CD4-positive, alpha-beta T cell treated with Interleukin-4 for 1 hour (primary cell): ENCODE measurements at places on chromosomes 7 and 10.
A peak's percentile ranks its signal among the peaks of the same experiment; 100 is the strongest.

DNA sequence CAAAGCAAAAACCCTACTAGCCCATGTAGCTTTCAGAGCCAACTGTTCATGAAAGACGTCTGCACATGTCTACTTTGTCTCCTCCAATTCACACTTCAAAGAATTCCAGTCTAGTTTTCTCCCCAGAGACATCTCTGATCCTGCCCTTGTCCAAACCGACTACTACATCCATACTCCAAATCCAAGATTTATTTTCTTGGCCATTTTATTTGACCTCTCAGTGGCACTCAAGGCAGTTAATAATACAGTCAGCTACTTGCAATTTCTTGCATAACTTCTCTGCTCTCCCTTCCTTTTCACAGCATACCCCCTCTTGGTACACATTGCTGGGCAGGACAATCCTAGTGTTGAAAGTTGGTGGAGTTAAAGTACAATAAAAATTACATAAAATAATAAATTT lies 170.9 kb upstream of the INHBA start:
- DNase-seq: no peak

- no peak for DNase-seq
Observed at GRCh38 chr7:105829681-105830322, 46.6 kb downstream of the ATXN7L1 start.

GRCh38 chr10:74433993-74434392 lies 283.0 kb downstream of the ADK start:
- no peak for DNase-seq

GRCh38 chr7:15985587-15986384 lies 299.3 kb upstream of the MEOX2 start:
- DNase-seq: no peak

- DNase-seq: no peak
Observed at GRCh38 chr7:47611045-47611511, 29.2 kb upstream of the TNS3 start.

DNA sequence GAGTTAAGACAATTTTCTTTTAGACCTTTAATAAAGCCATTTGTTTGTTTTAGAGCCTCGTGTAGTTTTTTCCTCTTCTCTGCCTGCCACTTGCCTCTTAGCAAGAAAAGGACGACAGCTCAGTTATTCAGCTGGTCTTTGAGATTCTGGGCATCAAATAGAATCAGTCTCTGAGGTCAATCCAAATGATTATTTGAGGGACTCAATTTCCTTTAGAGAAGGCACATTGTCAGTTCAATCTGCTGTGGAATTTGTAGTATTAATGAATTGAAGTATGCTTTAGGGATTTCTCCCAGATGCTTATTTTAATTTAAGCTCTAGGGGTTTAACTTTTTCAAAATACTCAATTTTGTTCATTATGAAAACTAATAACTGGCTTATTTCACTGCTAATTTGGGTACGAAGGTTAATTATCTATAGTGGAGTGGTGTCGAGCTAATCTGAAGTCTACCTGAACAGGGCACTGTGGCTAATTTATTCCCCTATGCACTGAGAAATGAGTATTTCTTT lies 841.2 kb upstream of the AUTS2 start:
- DNase-seq: no peak

DNA sequence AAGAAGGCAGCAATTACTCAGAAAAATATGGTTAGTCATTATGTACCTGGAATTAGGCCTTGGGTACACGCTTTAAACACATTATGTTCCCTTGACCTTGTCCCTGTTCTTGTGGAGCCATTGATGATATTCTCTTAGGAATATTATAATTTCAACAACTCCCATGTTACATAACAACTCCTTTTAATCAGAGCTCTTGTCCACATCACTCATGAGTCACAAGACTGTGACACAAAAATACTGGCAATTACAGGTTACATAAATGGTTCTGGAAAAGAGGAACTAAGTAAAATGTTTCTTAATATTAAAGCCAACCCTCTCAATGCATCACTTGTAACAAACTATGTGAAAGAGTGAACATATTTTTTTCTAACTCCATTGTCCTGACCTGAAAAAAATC lies 143.8 kb upstream of the PCLO start:
- DNase-seq: no peak

DNA sequence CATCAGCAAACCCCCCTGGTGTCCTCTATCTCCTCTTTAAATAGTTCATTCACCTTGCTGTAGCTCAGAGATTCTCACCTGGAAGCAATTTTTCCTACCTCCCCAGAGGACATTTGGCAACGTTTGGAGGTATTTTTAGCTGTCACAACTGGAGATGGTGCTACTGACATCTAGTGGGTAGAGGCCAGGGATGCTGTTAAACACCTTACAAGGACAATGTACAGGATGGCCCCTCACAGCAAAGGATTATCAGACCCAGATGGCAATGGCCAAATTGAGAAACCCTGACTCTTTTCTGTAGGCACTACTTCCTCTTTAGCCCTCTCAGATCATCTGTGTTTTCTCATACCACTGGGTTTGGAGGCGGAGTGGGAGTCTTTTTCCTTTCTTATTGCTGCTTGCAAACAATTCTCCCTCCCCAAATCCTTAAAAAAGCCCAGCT lies 13.2 kb upstream of the TRA2A start:
- peak; percentile 21 for DNase-seq

- no peak for DNase-seq
Observed at GRCh38 chr10:86721232-86721631, 35.2 kb upstream of the BMPR1A start.

- DNase-seq: no peak
Observed at GRCh38 chr7:4806983-4807597, 31.7 kb downstream of the AP5Z1 start.

- DNase-seq: no peak
Observed at GRCh38 chr7:39421251-39421650, 145.0 kb upstream of the YAE1 start.

GRCh38 chr10:104327745-104328645 lies 10.3 kb downstream of the ITPRIP start:
- no peak for DNase-seq

DNA sequence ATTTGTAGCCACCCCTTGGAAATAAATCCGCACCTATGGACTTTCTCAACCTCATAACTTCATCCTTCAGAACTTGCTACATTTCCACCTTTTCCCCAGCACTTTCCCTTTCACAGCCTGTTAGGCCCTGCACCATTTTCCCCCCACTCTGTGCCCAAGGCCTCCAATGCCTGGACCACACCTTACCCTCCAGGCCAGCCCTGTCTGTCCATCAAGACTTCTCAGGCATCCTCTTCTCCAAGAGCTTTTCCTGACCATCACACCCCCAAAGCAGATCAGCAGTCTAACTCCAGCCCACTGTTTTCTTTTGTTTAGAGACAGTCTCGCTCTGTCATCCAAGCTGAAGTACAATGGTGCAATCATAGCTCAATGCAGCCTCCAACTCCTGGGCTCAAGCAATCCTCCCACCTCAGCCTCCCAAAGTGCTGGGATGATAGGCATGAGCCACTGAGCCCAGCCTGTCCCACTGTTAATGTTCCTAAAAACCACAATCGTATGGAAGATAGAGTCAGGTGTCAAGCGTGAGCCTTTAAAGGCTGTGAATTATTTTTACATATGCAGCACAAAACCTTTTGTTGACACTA lies 116.8 kb downstream of the PARD3 start:
- DNase-seq: no peak

- no peak for DNase-seq
Observed at GRCh38 chr10:81479316-81479715, 395.7 kb upstream of the NRG3 start.

DNA sequence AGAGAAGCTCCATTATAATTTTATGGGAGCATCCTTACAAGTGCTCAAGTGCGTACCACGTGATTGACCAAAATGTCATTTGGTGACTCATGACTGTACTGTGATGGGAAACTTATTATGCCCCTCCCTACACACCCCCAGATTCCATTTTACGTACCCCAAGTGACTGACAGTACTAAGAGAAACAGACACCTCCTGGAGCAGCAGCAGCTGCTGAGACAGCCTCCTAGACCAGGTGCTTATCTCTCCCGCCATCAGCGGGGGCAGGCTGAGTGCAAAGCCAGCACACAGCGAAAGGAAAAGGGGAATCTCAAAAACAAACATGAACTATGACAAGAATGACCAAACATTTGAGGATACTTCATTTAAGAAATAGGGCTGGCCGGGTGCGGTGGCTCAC lies 4.2 kb upstream of the ADAM12 start:
- no peak for DNase-seq

GRCh38 chr10:34996843-34997242 lies 93.3 kb downstream of the CUL2 start:
- DNase-seq: no peak
